CD4-positive, alpha-beta T cell treated with Interleukin-17A for 1 hour (primary cell): ENCODE measurements at places on chromosomes 12 and 14.

DNA sequence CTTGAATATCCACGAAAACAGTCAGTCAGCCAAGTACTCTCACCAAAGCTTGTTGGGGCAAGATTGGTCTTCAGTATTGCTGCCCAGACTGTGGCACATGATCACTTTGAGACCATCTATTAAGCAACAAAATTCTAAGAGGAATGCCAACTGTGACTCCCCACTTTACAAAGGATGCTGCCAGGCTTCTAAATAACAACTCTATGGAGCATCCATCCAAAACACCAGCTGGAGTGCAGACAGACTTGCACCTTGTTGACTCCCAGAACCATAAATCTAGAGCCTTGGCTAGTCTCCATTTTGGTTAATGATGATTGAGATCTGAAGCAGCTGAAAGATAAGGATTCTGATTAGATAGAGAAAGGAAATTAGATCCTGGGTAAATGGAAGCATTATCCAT is 132.8 kb downstream of the DIO2 start:
- DNase-seq, result no peak

DNA sequence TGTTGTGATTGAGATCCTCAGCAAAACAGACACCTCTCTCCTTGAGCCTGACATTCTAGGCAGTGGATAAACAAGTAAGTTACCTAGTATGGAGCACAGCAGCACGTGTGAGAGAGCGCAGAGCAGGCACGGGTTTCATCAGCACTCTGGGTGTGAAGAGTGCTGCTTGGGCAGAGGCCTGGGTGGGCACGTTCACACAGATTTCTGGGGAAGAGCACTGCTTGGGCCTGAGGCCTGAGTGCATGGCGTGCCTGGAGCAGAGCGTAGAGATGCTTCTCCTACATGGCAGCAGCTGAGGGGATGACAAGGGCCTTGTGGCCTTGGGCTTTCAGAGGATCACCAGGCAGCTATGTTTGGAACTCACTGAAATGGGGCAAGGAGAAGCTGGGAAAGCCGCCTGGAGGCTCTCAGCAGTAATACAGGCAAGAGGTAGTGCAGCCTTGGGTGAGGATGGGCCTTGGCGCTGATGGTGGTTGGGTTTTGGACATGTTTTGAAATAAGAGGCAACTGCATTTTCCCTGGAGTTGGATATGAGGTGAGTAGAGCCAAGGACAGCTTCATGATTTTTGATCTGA is 17.6 kb downstream of the CKB start:
- no peak for DNase-seq

GRCh38 chr14:55800156-55800785 is 220.3 kb downstream of the KTN1 start:
- no peak for DNase-seq

DNA sequence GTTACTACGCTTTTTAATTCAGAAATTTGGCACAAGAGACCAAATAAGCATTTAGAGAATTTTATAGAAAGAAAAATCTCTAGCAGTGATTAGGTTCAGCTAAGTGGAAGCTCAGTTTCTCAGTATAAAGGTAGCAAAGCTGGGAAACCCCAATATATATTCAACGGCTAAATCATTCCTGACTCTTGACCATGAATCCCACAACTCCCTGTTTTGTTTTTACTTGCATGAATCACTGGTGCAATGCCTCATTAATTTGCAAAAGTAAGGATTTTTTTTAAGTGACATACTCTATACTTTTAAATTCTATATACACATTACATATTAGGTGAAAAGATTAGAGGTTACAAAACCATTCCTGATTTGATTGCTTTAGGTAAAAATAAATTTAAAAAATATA is 74.3 kb upstream of the PLEKHG7 start:
- no peak for DNase-seq

- DNase-seq, result no peak
Measured at GRCh38 chr14:26917086-26917485, 319.3 kb upstream of the NOVA1 start.

DNA sequence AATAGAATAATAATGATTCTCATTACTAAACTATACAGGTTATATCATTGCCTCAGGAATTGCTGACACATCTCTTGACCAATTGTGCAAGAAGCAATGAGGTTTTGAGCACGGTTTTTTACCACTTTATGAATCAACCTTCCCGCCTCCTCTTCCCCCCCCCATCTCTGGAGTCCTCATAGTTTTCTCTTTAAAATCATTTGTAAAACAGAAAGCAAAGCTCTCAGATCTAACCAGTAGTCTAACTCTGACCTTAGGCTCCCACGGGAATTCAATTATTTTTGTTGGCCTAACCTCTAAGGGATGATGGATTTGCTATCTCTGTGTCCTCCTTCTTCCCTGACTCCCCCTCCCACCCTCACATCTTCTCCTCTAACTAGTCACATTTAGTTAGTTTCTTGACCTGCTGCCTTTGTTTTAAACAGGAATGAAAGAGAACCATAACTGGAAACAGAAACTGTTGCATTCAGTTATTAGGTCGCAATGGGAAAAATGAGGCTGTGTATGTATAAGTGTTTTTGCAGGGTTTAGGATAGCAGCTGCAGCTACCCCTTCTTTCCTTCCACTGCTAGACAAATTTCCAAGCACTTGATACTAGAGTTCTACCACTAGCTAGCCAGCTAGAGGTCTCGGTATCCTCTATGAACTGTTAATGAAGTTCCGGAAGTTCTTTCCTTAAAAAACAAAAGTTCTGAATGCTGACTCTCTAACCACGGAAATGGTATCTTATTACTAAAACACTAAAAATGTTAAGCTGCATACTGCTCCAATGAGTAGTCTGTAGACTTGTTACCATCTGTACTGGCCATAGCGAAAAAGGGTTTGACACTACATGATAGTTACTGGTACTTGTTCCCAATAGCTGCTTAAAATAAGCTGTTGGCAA is 65.4 kb downstream of the TAOK3 start:
- peak; percentile 3 for DNase-seq
